CD4-positive, alpha-beta T cell treated with Interleukin-1 beta for 1 hour (primary cell): ENCODE measurements at places on chromosomes 4 and X.

- no peak for DNase-seq
Observed at GRCh38 chr4:12221031-12221430, 792.3 kb upstream of the HS3ST1 start.

- peak; percentile 51 for DNase-seq
Observed at GRCh38 chrX:129540068-129540653, at the start of gene OCRL. TSS of gene OCRL (plus strand) at chrX:129540259. CDS start at chrX:129540440, 181 bp downstream.

DNA sequence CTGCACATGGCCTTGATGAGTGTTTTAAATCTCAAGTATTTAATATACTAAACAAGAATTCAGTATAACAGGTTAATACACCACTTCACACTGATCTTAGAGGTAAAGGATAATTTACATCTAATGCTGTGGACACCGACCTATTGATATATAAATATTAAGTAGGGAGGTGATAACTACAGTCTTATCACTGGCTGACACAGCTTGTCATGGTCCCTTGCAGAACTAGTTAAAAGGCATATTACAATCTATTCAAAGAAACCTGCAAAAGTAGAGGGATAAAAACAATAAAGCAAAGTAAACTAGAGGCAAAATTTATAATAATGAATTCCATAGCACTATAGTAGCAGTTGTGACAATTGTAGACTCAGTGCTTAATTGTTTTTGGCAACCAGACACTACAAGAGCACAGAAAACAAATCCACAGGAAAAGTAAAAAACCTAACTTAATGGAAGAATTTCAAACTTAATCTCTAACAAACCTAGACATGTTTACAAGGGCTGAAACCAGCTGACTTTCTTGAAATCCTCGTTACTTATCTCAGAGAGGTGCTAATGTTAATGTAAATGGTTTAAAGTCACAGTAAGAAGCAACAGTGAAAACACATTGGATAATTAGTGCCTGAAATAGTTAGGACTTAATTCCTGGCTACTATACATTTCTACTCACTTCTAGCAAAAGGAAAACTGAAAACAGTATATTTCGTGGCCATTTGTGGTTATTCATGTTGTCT, 25.0 kb downstream of the MFAP3L start:
- no peak for DNase-seq

GRCh38 chrX:29940750-29941149, 274.6 kb upstream of the MAGEB2 start:
- DNase-seq, result no peak

- no peak for DNase-seq
Observed at GRCh38 chrX:97397371-97397770, 513.7 kb downstream of the RPA4 start.

- no peak for DNase-seq
Observed at GRCh38 chr4:67106861-67107460, 438.3 kb downstream of the CENPC start.

GRCh38 chr4:134327274-134328122, 125.9 kb upstream of the PABPC4L start:
- DNase-seq, result no peak

DNA sequence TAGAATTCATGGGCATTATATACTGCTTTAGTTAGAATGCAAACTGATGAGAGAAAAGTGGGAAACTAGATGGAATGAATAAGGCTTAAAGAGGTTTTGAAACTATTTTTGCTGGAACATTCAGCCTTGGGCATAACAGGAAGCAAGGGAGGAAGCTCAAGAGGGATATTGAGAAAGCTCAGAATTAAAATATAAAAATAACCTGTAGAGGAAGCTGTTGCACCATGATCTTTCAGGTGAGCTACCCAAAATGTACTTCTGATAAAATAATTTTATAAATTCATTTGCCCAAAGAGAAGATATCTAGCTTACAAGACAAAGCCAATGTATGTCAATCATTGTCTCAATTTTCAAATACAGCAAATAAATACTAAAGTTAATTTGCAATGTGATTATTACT, 11.3 kb downstream of the GC start:
- no peak for DNase-seq
